Stimulated activated CD8-positive, alpha-beta memory T cell treated with anti-CD3 and anti-CD28 coated beads, Interleukin-7, amount 100 ng/mL, for 1 hour (primary cell): ENCODE measurements at places on chromosomes 2 and 18.

DNA sequence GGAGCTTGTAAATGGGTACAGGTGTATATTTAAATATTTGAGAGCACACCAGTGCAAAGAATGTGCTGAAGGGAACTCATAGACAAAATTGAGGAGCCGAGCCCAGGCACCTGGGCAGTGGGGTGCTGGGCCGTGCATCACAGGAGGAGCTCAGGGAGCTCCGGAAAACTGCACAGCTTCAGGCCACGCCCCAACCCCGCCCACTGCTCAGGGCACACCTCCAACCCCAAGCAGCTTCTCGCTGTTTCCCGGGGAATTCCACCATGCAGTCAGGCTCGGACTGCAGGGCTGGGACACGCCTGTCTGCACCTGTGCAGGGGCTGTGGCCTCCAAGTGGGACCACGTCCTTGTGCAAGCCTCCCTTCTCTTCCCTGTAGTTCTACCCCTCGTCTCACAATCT is 243.0 kb downstream of the HDAC4 start:
- DNase-seq = no peak

- no peak for DNase-seq
These were observed 128.0 kb downstream of the EPHA4 start for GRCh38 chr2:221444106-221444505.

DNA sequence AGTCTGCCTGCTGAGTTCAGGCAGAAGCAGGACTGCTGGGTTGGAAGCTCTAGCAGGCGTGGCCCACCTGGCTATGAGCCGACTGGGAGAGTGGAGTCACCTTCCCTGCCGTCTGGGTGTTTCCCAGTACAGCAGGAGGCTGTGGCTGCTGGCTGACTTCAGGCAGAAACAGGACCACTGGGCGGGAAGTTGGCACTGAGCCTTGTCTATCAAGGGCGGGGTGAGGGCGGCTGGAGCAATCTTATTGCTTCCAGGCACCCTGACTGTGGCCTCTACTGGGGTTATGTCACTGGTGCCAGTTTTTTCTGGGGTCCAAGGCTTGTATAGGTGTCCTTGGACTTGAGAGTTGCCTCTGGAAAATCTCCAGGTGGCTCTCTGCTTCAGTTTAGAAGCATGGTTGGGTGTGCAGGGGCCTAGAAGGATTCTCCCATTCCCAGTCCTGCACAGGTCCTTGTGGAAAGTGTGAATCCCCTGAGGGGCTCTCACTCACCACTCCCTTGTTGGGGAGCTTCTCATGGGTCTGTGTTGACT is 30.5 kb downstream of the LTBP1 start:
- no peak for DNase-seq

DNA sequence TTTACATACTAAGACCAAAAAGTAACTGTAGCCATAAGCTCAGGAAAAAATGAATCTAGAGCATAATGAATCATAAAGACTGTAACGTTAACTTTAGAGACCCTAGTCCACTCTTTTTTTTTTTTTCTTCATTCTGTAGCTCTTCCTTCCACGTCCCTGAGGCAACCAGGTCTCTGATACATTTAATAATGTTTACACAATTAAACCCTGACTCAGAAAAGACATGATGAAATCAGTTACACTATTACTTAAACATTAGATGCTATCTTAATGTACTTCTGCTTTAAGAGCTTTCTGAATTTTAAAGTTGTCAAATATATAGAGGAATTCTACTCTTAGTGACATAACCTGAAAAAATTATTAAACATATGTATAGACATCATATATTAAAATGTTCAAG is 1121.5 kb upstream of the DDX18 start:
- DNase-seq = no peak

GRCh38 chr2:217650229-217650628 is 352.6 kb downstream of the TNS1 start:
- DNase-seq = no peak

GRCh38 chr2:1742681-1743395 is 1.5 kb downstream of the PXDN start:
- no peak for DNase-seq

GRCh38 chr2:68127358-68128242 is 30.1 kb upstream of the PNO1 start:
- DNase-seq = no peak

GRCh38 chr18:37965572-37965970 is 400.0 kb upstream of the CELF4 start:
- DNase-seq = no peak

DNA sequence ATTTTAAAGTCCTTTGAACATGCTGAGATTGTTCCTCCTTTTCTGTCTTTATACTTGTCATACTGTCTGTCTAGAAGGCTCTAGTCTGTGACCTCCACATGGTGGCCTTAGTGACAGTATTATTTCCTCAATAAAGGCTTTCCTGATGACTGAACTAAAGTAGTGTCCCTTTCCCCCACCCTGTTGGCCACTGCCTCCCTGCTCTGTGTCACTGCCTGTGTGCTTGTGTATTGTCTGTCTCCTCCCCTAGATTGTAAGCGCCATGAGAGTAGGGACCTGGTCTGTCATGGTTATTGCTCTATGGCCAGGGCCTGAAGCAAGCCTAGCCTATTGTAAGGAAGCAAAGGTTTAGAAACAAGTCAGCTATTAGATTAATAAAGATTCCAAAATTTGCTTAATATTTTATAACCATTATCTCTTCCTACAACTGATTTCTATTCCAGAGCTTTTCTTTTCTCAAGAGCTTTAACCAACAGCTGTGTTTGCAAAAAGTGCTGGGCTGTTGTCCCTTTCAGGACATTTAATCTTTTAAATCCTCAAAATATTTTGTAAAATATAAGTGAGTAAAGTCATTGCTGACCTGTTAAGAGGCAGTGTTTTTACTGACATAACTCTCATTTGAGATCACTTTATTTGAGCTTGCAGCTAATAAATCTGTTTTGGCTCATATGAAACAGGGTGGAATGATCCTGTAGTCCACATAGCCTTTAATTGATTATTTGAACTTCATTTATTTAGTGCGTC is 35.5 kb downstream of the DIS3L2 start:
- DNase-seq = no peak

- DNase-seq = no peak
These were observed 30.7 kb downstream of the KCNE4 start for GRCh38 chr2:223082706-223083105.
